ENCODE measurements at places on chromosomes 2 and 18. TPM values are rescaled to one million over a fixed set of nuclear protein-coding genes. Genes with fewer than 3 reads are reported as not detected.

CD207 gene
- not detected for total RNA-seq

G6PC2 gene
- total RNA-seq, result not detected

DCDC2C gene
- not detected for total RNA-seq

PLEKHH2 gene
- 4.5 TPM for total RNA-seq

MC4R gene
- under 0.01 TPM for total RNA-seq

PPP1R1C gene
- total RNA-seq, result 2.1 TPM

DUSP2 gene
- total RNA-seq, result 5.3 TPM

CDH7 gene
- total RNA-seq, result not detected

CFAP65 gene
- not detected for total RNA-seq

ONECUT2 gene
- total RNA-seq, result under 0.01 TPM

PLCD4 gene
- total RNA-seq, result 1.2 TPM

IL1F10 gene
- total RNA-seq, result not detected

TCF23 gene
- under 0.01 TPM for total RNA-seq

TWIST2 gene
- total RNA-seq, result 4.6 TPM

VAMP8 gene
- 41.3 TPM for total RNA-seq

TGOLN2 gene
- 34.5 TPM for total RNA-seq

ZAP70 gene
- not detected for total RNA-seq

UGT1A5 gene
- total RNA-seq, result 0.26 TPM

STARD6 gene
- not detected for total RNA-seq

TMEFF2 gene
- total RNA-seq, result not detected

MROH2A gene
- total RNA-seq, result not detected

PTPRN gene
- total RNA-seq, result 0.13 TPM

PDE11A gene
- total RNA-seq, result not detected

BCL11A gene
- 3.6 TPM for total RNA-seq

LYG2 gene
- total RNA-seq, result not detected

MOGAT1 gene
- total RNA-seq, result not detected

AMER3 gene
- total RNA-seq, result under 0.01 TPM

RMND5A gene
- total RNA-seq, result 48.5 TPM

KHK gene
- total RNA-seq, result 0.77 TPM

CNDP1 gene
- not detected for total RNA-seq

ERMN gene
- total RNA-seq, result not detected

ALPP gene
- not detected for total RNA-seq

MAIP1 gene
- 15.2 TPM for total RNA-seq

FAM228A gene
- total RNA-seq, result not detected

WDPCP gene
- total RNA-seq, result 3.2 TPM

Measured in bronchial epithelial cell (primary cell).